Stimulated activated CD8-positive, alpha-beta memory T cell treated with anti-CD3 and anti-CD28 coated beads, Interleukin-15, amount 100 ng/mL, for 48 hours (primary cell): ENCODE measurements at places on chromosomes 2 and 18.

DNA sequence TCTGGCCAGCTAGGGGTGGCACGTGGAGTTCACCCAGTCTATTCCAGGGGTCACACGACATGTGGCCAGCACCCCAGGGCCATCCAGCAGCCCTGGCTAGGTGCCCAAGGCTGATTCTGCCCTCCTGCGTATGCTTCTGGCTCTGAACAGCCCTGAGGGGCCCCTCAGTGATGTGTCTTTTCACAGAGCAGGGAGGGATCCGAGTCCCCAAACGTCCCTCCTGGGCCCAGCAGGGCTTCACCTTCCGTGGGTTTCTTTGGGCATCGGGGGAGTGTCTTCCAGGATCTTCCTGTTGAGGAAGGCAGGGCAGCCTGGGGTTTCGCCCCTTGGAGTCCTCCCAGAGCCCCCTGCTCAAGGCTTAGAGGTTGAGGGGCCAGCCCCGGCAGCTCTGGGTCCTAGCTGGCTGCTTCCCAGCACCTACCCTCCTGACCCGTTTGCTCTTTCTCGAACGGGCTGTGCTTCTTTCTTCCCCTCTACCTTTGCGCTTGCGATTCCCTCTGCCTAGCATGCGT lies 165.9 kb downstream of the DYSF start:
- DNase-seq: no peak

DNA sequence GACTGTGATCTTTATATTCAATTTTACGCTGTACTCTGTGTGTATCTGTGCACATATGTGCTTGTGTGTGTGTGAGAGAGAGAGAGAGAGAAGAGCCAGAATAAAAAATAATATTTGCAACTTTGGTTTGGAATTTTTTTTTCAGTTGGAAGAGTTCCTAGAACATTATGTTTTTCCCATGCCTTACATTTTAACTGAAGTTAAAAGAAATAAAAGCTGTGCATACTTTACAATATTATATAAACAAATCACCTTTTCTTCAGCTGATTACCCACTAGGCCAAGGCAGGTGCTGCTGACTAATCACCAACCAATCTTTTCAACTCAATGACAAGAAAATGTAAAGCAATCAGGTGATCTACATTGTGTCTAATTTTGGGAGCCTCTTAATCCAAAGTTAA lies 366.3 kb downstream of the NYAP2 start:
- no peak for DNase-seq

GRCh38 chr2:120641366-120641771 lies 94.3 kb upstream of the GLI2 start:
- DNase-seq: no peak

- no peak for DNase-seq
Observed at GRCh38 chr2:20600756-20601325, 50.1 kb downstream of the HS1BP3 start.

- DNase-seq: no peak
Observed at GRCh38 chr18:11585596-11585995, 23.8 kb upstream of the SLC35G4 start.

GRCh38 chr2:227855440-227855839 lies 16.0 kb upstream of the DAW1 start:
- DNase-seq: no peak

GRCh38 chr2:97747285-97747684 lies 33.9 kb downstream of the ZAP70 start:
- no peak for DNase-seq

DNA sequence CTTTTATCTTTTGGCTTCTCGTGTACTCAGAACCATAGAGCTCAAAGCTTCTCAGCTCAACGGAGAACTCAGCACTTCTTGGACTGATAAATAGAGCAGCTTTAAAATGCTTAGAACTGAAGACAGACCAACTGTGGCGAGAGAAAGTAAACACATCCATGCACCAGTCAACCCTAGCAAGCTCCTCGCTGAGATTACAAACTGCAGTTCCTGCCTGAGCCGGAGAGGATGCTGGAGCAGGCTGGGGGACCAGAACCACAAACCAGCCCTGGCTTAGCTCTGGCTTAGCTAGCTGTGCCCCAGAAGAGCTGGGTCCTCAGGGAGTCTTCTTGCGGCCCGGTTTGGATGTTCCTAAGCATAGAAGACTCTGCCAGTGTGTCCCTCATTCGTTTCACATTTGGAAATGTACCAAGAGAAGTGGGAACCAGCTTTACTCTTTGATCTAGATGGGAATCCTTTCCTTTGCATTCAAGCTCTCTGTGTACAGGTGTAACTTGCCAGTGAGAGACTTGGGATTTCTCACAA lies 5.6 kb downstream of the PAX8 start:
- DNase-seq: no peak

- DNase-seq: peak; percentile 1
Observed at GRCh38 chr2:220935789-220936321, 636.2 kb downstream of the EPHA4 start.

DNA sequence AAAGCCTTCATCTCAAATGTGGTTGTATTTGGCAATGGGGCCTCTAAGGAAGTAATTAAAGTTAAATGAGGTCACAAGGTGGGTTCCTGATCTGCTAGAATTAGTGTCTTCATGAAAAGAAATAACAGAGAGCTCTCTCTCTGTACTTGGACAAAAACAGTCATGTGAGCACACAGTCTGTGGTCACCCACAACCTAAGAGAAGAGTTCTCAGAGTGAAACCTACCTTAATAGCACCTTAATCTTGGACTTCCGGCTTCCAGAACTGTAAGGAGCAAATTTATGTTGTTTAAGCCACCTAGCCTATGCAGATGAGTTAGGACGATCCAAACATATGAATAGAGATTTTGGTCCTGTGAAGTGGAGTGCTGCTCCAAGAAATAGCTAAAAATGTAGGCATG lies 758.9 kb downstream of the LRRTM4 start:
- DNase-seq: no peak

DNA sequence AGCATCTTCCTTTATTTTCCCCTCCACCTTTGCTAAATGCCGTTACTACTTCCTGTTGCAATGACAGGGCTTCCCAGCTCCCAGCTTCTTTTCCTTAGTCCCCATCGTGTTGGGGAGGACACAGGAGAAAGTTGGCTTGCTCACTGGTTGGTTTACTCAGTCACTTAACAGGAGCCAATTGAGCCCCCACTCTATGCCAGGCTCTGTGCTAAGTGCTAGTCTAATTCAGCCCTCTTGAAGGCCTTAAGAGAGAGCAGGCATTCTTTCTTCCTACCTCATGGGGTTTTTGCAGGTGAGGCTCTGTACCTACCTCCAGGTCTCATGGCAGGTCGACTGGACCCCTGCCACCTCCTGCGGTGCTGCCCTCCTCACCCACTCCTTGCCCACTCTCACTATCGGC lies 20.1 kb downstream of the TANC1 start:
- DNase-seq: no peak

GRCh38 chr18:331221-331821 lies 63.5 kb upstream of the THOC1 start:
- DNase-seq: no peak

DNA sequence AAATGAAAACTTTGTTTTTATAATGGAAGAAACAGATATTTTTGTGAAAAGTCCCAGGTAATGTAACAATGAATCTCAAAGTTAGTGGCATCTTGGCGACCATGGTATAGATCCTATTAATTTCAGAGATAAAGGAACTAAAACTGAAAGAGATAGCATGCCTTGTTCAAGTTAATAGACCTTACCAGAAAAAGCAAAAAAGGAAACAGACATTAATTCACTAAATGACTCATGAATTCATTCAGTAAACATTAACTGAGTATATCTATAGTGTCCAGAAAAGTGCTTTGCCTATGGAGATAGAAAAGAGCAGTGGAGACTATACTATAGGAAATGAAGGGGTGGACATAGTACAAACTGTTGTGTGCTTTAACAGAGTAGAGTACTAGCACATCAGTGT lies 763.3 kb downstream of the TRIB2 start:
- DNase-seq: no peak

- no peak for DNase-seq
Observed at GRCh38 chr2:226909126-226909525, 73.3 kb downstream of the RHBDD1 start.
